ENCODE measurements at places on chromosomes 2 and 18.

DNA sequence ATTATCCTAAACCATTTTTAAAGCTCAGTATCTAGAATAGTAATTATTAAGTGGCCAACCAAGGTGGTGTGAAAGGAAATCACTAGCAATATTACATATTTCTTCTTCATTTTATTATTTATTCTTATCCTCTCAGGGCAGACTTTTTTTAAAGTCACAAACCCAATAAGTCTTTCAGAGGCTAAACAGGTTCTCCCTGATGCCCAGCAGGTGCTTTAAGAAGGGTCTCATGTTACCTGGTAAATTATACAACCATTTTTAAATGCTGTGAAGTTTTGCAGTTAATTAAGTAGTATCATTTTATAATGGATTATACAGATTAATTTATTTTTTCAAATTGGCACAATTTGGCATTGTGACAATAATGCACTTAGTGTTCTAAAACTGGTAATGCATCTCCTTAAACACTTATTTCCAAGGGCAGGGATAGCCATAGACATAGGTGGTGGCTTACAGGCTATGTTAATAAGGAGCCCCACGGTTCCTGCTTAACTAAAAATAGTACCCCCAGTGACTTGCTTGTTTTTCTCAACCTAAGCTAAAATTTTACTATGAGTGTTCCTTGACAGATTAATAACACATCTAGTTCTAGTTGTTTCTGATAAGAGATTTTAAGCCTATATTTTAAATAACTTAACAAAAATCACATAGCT, 67.0 kb downstream of the PMS1 start:
- no peak overlapping the region for H3K27ac ChIP-seq
- no peaks in the 10 kb centered on the region for H3K27me3 ChIP-seq
- DNase-seq: no peak
- H3K36me3 ChIP-seq: no peaks in the 10 kb centered on the region
- no peak overlapping the region for H3K4me3 ChIP-seq

DNA sequence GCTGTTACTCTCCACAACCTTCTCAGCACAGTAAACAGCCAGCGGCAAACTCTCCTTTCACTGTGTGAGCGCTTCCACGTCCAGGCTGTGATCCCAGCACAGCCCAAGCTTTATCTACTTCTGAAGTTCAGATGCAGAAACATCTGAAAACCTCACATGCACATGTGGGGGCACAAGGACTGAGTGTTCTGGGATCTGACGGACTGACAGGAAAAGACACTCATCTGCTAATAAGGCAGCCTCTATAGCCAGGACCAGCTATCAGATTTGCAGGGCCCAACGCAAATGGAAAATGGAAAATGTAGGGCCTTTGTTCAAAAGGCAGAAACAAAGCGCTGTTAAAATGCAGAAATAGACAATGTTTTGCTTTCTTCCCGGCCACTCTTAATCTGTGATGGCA, 133.8 kb upstream of the ARHGAP28 start:
- no peak for DNase-seq
- H3K27ac ChIP-seq: no peak overlapping the region
- H3K4me3 ChIP-seq: no peak overlapping the region
- H3K27me3 ChIP-seq: no peaks in the 10 kb centered on the region

DNA sequence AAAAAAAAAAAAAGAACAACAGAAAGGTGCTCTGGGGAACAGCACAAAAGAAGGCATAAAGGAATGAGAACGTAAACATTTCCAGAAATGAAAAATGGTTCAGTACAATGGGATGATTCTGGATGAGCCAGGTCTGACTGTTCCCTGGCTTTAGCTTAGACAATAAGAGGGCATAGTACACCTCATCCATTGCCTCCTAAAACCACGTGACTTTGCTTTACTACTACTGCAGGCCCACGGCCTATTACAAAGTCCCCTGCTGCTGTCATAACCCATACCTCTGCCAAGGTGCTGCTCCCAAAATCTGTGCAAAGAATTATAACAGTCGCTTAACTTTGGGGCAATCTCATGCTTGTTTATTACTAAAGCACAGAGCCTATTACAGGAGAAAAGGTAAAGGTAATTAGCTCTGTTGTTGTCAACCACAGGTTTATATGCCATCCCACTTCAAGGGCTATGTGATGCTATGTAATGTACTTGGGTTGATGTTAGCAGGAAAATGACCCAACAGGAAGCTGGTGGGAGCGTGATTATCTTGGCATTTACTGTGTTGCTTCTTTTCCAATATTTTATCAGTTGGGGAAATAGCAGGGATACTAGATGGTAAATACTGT, 26.8 kb downstream of the STK17B start:
- H3K36me3 ChIP-seq: peaks cover 6% of the 10 kb centered on the region
- no peaks in the 10 kb centered on the region for H3K27me3 ChIP-seq
- H3K4me1 ChIP-seq: no peaks in the 10 kb centered on the region
- H3K4me3 ChIP-seq: no peak overlapping the region

GRCh38 chr2:159880729-159881128, 82.7 kb upstream of the CD302 start:
- no peak for DNase-seq
- H3K27ac ChIP-seq: no peak overlapping the region
- no peaks in the 10 kb centered on the region for H3K36me3 ChIP-seq
- no peak overlapping the region for H3K4me3 ChIP-seq
- H3K4me1 ChIP-seq: no peaks in the 10 kb centered on the region
- H3K27me3 ChIP-seq: no peaks in the 10 kb centered on the region

- no peaks in the 10 kb centered on the region for H3K4me1 ChIP-seq
- H3K27ac ChIP-seq: no peak overlapping the region
- no peaks in the 10 kb centered on the region for H3K36me3 ChIP-seq
- no peak overlapping the region for H3K4me3 ChIP-seq
- no peaks in the 10 kb centered on the region for H3K27me3 ChIP-seq
These were observed 58.6 kb upstream of the LYPD6B start for GRCh38 chr2:148979919-148980277.

DNA sequence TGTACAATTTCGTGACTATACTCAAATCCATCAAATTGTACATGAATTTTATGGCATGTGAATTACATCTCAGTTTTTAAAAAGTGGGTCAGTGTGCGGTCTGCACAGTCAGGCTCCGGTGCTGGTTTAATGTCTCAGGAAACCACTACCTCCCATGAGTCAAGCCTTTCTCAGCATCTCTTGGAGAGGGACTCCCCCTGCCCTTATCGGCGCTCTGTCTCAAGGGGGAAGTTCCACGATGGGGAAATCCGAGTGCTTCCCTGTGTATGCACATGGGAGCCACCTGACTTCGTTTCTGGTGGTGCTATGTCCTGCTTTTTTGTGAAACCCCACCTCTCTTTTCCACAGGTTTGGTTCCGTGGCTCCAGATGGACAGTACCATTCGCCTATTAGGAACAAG, 72.5 kb downstream of the ACOXL start:
- no peak overlapping the region for H3K27ac ChIP-seq
- no peak for DNase-seq
- H3K36me3 ChIP-seq: no peaks in the 10 kb centered on the region

DNA sequence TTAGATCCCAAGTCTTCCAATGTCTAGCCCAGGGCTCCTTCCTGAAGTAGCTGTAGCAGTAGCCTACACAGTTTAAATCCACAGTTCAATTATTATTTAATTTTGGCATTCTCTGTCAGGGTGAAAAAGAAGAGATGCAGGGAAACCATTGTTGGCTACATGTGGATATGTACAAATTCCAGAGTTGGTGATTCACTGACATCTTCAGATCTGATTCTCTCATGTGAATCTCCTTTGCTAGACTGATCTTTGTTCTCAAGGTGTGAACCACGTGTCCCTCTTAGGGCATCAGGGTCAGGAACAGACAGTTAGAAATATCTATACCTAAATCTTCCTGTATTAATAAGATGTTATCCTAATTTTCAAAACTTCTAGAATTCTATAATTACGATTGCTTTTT, 36.7 kb downstream of the ADCYAP1 start:
- no peaks in the 10 kb centered on the region for H3K4me1 ChIP-seq
- no peak overlapping the region for H3K4me3 ChIP-seq
- no peaks in the 10 kb centered on the region for H3K36me3 ChIP-seq

GRCh38 chr2:6943523-6943922, 26.3 kb downstream of the RNF144A start:
- peaks cover 8% of the 10 kb centered on the region for H3K27me3 ChIP-seq
- H3K36me3 ChIP-seq: no peaks in the 10 kb centered on the region
- no peak for DNase-seq
- H3K4me3 ChIP-seq: no peak overlapping the region
- H3K4me1 ChIP-seq: no peaks in the 10 kb centered on the region
- no peak overlapping the region for H3K27ac ChIP-seq

DNA sequence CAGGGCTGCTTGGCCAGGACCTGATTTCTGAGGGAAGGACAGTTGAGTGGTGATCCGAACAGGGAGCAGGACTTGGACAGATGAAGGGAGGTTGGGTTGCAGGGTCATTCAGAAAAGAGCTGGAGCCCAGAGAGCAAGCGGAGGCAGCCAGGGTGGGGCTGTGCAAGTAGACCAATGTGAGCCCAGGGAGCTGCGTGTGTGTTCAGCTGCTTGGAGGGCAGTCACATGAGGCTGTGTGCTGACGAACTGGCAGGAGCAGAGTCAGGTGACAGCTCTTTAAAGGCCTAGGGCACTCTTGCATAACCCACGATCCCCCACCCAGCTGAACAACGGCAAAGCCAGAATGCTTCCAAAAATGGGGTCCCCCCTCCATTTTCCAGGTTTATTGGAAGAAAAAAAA, 4.6 kb upstream of the MLPH start:
- H3K27ac ChIP-seq: peak overlapping the region; percentile 32
- no peak for DNase-seq
- H3K4me1 ChIP-seq: peaks cover 7% of the 10 kb centered on the region

DNA sequence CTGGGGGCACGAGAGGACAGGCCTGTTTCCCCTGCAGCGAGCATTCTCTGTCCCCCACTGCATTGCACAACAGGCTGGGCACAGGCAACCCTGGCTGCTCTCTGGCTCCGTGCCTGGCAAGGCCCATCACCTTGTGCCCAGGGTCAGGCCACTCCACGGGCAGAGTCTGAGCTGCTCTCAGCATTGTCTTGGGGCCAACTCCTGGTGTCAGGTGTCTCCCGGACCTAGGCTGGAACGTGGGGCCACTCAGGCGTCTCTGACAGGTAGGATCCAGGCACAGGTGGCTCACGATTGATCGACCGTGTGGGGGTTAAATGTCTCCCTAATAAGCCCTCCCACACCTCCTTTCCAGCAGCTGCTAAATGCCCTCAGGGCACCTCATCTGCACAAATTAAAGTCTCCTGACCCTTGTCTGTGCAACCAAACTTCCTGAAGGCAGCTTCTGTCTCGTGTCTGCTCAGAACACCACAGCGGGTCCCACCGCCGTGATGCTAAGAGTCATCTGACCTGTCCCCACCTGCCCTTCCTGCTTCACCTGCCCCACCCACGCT, 66.6 kb upstream of the GPC1 start:
- no peak overlapping the region for H3K4me3 ChIP-seq
- H3K27me3 ChIP-seq: no peaks in the 10 kb centered on the region
- no peak overlapping the region for H3K27ac ChIP-seq
- H3K36me3 ChIP-seq: no peaks in the 10 kb centered on the region
- no peak for DNase-seq

DNA sequence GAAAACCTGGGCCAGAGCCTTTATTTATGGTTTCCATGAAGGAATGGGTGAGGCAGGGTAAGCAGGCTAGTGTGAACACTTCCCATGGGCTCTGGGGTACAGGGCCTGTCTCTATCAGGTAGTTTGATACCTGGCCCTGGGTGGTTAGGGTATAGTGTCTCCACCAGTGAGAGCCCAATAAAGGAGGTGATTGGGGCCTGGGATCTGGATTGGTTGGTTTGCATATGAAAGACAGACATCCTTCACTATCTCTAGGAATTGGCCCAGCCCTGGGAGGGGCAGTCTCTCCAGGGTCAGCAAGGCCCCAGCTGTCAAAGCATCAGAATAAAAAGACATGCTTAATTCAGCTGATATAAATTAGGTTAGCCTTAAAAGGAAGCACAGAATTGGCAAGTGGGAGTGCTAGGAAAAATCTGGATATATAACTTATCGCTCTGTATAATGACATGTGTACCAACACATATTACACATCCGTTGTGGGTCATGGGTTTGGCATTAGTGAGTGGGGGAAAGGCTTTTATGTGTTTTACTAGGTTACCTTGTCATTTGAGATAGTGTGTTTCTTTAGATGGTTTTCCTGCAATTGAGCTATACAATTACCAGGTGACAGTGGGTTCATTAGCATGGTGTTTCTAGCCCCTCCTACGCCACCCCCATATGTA, 18.5 kb upstream of the TMEM178A start:
- no peaks in the 10 kb centered on the region for H3K4me1 ChIP-seq
- no peaks in the 10 kb centered on the region for H3K36me3 ChIP-seq
- H3K27ac ChIP-seq: no peak overlapping the region
- no peak for DNase-seq
- no peak overlapping the region for H3K4me3 ChIP-seq
- no peaks in the 10 kb centered on the region for H3K27me3 ChIP-seq

- no peak overlapping the region for H3K4me3 ChIP-seq
- H3K27me3 ChIP-seq: no peaks in the 10 kb centered on the region
- H3K36me3 ChIP-seq: no peaks in the 10 kb centered on the region
- no peaks in the 10 kb centered on the region for H3K4me1 ChIP-seq
These were observed 191.0 kb downstream of the GRB14 start for GRCh38 chr2:164430166-164430783.

- H3K4me1 ChIP-seq: no peaks in the 10 kb centered on the region
- H3K36me3 ChIP-seq: no peaks in the 10 kb centered on the region
- no peak overlapping the region for H3K4me3 ChIP-seq
- DNase-seq: peak; percentile 36
These were observed 23.3 kb upstream of the ST3GAL5 start for GRCh38 chr2:85911814-85912692.

DNA sequence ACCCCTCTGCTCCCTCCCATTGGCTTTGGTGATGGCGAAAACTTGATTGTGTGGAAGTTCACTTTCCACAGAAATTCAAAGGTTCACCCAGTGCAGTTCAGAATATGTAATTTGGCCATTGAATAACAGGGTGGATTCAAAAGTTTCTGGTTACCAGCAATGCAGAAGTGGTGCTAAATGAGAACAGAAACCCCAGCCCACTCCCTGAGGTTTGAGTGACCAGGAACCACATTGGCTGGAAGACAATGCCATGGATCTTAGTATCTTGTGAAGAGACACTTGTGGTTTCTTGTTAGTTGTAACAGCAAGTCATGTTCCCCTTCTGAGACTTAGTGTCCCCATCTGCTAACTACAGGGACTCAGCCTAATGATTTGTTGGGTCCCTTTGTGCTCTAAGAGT, 49.8 kb downstream of the QPCT start:
- H3K27ac ChIP-seq: no peak overlapping the region
- H3K4me1 ChIP-seq: peaks cover 15% of the 10 kb centered on the region
- no peak overlapping the region for H3K4me3 ChIP-seq
- H3K27me3 ChIP-seq: no peaks in the 10 kb centered on the region

- no peak for DNase-seq
- no peak overlapping the region for H3K27ac ChIP-seq
- H3K36me3 ChIP-seq: no peaks in the 10 kb centered on the region
These were observed 177.3 kb downstream of the DYSF start for GRCh38 chr2:71630454-71631328.

- DNase-seq: no peak
- H3K4me1 ChIP-seq: no peaks in the 10 kb centered on the region
- no peak overlapping the region for H3K27ac ChIP-seq
- H3K36me3 ChIP-seq: no peaks in the 10 kb centered on the region
- H3K4me3 ChIP-seq: no peak overlapping the region
- H3K27me3 ChIP-seq: no peaks in the 10 kb centered on the region
These were observed 92.6 kb downstream of the LDLRAD4 start for GRCh38 chr18:13311193-13311592.

- no peak overlapping the region for H3K27ac ChIP-seq
- H3K36me3 ChIP-seq: no peaks in the 10 kb centered on the region
- peak overlapping the region; percentile 55 for H3K4me3 ChIP-seq
- no peaks in the 10 kb centered on the region for H3K27me3 ChIP-seq
- peaks cover 10% of the 10 kb centered on the region for H3K4me1 ChIP-seq
These were observed 46.0 kb upstream of the PAX8 start for GRCh38 chr2:113324684-113325160.

Measured in fibroblast of lung (primary cell).